Stimulated activated CD8-positive, alpha-beta memory T cell treated with anti-CD3 and anti-CD28 coated beads, Interleukin-4, amount 100 ng/mL, for 4 hours (primary cell): ENCODE measurements at places on chromosomes 4 and X.
A peak's percentile ranks its signal among the peaks of the same experiment; 100 is the strongest.

DNA sequence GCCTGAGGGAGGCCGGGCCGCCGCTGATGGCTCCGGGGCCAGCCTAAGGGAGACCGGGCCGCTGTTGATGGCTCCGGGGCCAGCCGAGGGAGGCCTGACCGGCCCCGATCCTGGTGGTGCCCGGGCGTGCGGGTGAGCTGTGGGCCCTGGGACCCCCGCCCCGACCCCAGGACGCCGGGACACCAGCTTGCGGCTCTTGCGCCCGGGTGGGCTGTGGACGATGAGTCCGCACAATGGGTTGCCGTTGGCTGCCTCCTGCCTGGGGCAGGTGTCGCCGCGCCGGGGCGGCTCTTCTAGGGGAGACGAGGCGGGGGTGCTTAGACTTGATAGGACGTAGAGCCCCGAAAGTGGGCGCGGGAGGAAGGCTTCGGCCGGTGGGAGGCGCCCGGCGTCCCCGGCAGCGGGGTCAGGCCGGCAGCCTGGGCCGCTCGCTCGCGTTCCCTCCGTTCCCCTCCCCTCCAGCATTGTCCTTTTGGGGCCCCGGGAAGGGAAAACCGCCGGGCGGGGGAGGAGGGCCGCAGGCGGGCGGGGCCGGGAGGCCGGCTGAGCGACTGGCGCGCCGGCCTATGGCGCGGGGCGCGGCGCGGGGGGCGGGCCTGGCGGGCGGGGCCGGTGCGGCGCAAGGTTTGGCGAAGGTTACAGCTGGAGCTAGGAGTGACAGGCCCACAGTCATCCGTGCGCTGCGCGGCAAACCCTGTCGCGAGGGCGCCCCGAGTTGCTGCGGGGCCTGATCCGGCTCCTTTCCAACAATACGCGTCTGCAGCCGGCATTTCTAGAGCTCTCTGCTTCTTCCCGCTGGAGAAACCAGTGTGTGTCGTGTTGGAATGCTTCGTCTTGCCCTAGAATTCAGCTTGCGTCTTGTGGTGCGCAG, 819 bp downstream of the KIAA0232 start:
- peak; percentile 74 for DNase-seq

DNA sequence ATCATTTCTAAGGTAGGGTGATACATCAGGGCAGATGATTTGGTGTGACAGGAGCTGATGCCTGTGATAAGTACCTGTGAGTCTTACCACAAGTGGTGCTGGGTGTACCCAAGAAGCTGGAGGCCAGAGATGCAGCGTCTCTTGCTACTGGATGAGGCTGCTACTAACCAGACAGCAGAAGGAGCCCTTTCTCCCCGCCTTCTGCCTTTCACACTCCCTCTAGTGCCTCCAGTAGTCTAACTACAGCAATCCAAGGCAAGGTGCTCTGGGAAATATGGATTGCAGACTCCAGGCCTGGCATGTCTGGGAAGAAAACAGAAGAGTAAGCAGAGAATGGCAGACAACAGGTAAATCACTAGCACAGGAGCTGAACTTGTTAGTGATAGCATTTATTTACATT, 470.8 kb downstream of the NKX6-1 start:
- DNase-seq = no peak

- DNase-seq = no peak
These were observed 32.9 kb upstream of the XK start for GRCh38 chrX:37652589-37653231.

DNA sequence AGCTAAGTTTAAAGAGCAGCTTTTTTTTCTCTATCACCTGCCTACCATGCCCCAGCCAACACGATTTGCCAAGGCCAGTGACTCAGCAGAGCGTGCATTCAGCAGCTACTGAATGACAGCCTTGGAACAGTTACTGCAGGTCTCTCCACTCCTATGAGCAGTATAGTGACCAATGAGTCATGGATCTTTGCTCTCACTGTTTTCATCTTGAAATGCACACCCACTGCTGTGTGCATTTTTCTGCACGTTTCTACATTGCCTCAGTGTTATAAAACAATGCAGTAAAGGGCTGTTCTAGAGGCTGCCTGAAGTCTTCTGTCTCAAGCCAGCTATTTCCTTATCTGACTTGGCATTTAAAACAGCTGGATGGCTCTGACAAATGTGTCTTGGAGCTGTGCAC, 66.0 kb upstream of the C4orf54 start:
- DNase-seq = no peak

DNA sequence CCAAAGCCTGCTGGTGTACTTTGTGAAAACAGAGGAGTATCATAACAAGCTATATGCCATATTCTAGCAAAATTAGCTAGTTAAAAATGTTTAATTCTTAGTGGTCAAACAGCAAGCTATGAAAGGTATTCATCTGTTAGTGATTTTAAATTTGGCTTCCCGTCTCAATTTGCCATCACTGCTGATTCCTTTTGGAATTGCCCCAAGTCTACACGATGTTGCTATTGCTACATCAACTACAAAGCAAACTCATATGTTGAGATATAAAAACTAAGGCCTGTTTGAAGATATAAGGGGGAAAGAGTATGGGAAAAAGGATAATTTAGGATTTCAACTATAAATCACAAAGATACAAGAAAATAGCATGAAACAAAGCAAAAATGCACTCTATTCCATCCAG, 146.1 kb downstream of the COL25A1 start:
- no peak for DNase-seq

GRCh38 chr4:61462451-61463326, 262.6 kb downstream of the ADGRL3 start:
- DNase-seq = no peak

- peak; percentile 38 for DNase-seq
These were observed 196.4 kb upstream of the C1QTNF7 start for GRCh38 chr4:15231265-15232091.

- DNase-seq = no peak
These were observed 149.1 kb upstream of the PCDH10 start for GRCh38 chr4:133000012-133000411.

GRCh38 chrX:34275699-34276098, 143.6 kb upstream of the FAM47A start:
- DNase-seq = no peak

- no peak for DNase-seq
These were observed 37.4 kb downstream of the SLC16A2 start for GRCh38 chrX:74458736-74459135.

DNA sequence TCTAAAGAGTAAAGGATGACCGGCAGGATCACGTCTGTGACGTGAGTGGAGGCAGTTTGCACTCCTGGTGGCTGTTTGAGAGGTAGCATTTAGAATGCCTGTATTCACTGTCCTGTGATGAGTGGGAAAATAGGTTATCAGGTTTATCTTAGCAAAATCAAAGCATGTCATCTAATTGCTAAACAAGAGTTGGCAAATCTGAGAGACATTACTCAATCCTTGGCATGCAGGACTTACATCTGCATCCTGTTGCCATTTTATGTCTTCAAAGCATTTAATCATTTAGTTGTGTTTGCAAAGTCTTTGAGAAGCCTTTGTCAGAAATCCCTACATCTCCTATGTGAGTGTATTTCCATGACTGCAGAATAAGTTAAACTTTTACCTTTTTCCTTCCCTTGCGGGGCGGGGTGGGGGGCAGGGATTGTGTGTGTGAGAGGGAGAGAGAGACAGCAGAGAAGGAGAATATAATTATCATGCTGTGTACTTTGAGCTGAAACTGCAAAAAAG, 41.4 kb upstream of the MSANTD1 start:
- DNase-seq = no peak

- no peak for DNase-seq
These were observed 1222.2 kb downstream of the STIM2 start for GRCh38 chr4:28082686-28083390.

GRCh38 chr4:128371876-128372275, 84.3 kb upstream of the PGRMC2 start:
- DNase-seq = no peak

DNA sequence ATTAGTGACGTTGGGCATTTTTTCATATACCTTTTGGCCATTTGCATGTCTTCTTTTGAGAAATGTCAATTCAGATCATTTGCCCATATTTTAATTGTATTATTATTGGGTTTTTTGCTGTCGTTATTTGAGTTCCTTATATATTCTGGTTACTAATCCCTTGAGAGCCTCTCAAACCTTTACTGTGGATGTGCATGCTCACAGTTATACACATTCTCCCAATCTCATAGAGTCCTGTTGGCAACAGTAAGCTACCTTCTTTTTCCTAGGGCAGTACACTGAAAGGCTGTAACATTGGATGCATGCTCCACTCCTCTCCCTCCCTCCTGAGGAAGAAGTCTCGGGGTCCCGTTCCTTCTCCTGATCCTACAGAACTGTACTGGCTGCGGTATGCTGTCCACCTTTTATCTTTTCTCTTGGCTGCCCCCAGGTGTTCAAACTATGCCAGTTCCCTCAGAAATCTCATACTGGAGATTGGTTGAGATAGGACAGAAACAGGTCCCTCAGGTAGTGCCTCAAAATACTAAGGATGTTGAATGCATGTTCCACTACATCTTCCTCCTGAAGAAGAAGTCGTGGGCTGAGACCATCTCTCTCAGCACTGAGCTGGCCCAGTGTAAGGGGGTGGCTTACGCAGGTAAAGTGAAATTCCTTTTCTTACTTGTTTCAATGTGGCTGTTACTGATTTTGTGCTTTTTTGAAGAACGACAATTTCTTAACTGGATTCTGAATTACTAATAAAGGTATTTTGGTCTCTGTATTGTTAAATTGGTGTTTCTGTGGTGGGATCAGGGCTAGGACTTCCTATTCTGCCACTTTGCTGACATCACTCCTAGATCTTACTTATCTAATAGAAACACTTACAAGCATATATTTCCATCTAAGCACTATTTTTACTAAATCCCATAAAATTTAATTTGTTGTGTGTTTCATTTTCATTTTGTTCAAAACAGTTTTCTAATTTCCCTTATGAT, 145.4 kb upstream of the HUWE1 start:
- DNase-seq = no peak
